DMS 273 treated with DMSO at 0.1 percent for 48 hours (cell line): ENCODE measurements at places on chromosomes 3 and 15.

GRCh38 chr3:24306518-24306917 lies 188.1 kb downstream of the THRB start:
- DNase-seq = no peak

- DNase-seq = no peak
Observed at GRCh38 chr3:153173758-153174516, 11.9 kb downstream of the RAP2B start.

DNA sequence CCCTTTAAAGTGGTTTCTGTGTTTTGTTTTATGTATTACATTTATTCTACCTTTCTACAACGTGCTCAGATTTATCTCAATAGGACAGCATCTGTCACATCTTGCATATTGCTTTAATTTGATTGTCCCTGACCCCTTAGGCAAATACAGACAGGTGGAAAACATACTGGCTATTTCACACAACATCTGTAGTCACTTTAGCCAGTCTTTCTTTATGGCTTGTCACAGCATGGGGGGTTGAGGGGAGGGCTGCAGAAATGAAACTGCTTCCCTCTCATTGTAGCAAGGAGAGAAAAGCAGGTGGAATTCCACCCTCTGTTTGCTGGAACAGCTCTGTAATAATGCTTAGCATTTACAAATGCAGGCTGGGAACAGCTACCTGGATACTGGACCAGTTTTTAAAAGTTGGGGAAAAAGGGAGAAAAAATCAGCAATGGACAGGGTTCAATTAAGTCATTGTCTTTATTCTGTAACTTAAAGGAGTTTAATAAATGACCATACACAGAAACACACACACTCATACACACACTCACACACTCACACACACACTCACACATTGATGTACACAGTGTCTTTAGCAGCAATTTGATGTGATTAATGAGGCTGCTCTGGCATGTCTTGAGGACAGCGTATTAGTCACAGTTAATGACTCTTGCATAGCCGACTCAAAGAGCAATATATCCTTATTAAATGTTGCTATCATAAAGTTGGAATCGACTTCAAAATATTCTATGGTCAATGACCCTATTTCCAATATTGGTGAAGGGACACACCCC lies 283.7 kb upstream of the GBE1 start:
- DNase-seq = no peak

DNA sequence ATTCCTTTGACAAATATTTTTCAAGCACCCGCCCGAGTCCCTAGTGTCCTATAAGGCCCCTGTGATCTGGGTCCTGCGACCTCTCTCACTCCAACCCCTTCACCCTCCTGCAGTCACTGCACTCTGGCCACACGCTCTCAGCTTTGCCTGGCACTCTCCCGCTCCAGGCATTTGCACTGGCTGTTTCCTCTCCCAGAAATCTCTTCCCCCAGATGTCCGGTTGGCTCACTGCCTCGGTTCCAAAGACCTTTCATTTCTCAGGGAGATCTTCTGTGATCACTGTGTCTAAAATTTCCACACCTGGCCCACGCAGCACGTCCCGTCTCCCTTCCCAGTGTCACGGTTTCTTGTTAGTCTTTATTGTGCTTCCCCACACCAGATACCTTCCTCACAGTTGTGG lies 97.4 kb downstream of the WNT7A start:
- DNase-seq = no peak

DNA sequence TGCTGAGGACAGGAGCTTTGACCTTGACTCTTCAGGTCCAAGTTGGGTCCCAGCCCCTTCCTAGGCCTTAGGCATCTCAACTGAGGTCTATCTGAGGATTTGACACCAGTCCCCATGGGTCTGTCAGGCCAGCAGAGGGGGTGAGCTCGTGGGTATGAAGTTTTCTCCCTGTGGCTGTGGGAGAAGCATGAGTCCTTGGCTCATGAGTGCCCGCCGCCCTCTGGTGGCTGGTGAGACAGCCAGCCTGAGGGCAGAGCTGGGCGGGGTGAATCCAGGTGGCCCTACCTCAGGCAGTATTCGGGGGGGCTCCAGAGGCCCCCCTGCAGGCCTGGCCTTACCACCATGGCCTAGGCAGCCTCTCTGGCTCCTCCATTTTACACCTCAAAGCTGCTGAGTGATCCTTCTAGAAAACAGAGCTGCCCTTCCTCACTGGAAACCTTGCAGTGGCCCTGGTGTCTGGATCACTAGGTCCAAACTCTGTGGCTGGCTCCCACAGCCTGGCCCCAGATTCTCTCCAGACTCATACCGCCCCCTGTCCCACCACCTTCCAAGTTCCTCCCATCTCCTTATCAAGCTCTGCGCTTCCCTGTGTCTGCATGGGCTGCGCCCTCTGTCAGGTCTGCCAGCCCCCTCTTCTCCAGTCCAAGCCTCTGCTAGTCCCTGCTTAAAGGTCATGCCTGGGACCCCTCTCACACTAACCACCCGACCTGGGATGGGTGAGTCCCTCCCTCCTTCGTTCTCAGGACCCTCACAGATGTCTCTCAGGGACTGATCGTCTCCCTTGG lies 16.1 kb downstream of the SH2D7 start:
- no peak for DNase-seq

DNA sequence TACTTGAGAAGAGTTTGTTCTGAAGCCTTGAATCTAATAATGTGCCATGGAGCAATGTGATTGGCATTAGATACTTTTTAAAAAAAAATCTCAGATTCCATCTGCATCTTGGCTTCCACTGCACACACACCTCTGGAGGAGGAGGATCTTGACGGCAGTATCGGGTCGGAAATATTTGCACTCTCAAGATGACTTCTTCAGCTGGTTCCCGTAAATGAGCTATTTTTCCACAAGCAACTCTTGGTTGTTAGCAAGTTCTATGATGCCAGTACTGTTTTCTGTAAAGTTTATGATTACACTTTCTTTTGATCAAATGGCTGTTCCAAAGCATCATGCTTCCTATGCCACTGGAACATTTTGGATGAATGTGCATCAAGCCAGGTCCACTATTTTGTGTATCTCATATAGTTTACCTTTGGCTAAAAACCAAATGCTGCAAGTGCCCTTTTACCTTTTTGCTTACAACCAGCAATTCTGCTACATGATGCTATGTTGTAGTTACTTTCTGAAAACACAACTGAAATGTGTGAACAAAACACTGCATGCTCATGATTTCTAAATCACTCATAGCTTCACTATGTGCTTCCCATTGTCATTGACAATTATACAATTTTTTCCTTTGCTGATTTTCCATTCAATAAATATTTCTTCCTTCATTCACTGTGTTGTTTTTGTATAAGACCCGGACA lies 43.8 kb downstream of the CCR3 start:
- no peak for DNase-seq
